Osteoblast (primary cell): ENCODE measurements at places on chromosomes 1 and 21.

GRCh38 chr1:60657926-60658325 lies 424.4 kb upstream of the NFIA start:
- H3K27ac ChIP-seq: no peak overlapping the region
- DNase-seq: no peak
- H3K36me3 ChIP-seq: no peaks in the 10 kb centered on the region

DNA sequence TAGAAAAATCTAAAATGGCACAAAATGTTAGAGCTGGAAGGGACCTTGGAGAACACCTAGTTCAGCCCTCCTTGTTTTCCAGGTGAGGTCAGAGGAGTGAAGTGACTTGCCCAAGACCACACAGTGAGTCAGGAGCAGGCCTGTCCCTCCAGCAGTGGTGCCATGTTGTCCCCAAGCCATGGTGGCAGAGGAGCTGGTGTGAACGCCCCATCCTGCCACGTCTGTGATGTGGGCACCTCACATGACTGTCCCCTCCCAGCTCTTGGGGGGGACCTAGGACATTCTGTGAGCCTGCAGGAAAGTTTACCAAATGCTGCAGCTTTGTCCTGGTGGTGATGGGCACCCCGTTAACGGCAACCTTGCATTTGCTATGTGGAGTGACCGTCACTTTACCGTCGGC lies 66.2 kb downstream of the SCCPDH start:
- no peak overlapping the region for H3K27ac ChIP-seq
- no peaks in the 10 kb centered on the region for H3K36me3 ChIP-seq
- H3K27me3 ChIP-seq: no peaks in the 10 kb centered on the region
- H3K4me1 ChIP-seq: peaks cover 1% of the 10 kb centered on the region

DNA sequence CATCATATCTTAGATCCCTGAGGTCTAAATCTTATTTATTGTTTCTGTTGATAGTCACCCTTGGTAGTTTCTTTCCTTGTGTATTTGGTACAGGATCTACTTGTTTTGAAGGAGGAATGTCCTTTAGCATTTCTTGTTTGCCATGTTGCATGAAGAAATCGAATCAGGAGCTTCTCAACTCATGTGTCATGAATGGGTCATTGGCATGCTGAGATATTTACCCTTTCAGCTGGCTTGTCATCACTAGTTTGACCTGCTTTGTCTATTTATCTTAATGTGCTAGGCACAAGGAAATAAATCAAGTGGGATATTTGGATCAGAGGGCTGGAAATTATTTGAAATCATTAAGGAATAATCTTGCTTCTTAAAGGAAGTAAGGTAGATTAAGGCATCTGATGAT lies 23.8 kb downstream of the THEM4 start:
- H3K27me3 ChIP-seq: no peaks in the 10 kb centered on the region
- peaks cover 12% of the 10 kb centered on the region for H3K36me3 ChIP-seq
- no peaks in the 10 kb centered on the region for H3K4me1 ChIP-seq
- H3K27ac ChIP-seq: no peak overlapping the region

GRCh38 chr1:226420897-226421296 lies 13.0 kb upstream of the PARP1 start:
- H3K36me3 ChIP-seq: no peaks in the 10 kb centered on the region
- H3K4me3 ChIP-seq: no peak overlapping the region
- peaks cover 12% of the 10 kb centered on the region for H3K27me3 ChIP-seq
- no peak for DNase-seq
- H3K27ac ChIP-seq: no peak overlapping the region
- H3K4me1 ChIP-seq: peaks cover 4% of the 10 kb centered on the region

GRCh38 chr1:12502336-12503109 lies 115.5 kb downstream of the DHRS3 start:
- peaks cover 14% of the 10 kb centered on the region for H3K4me1 ChIP-seq
- H3K36me3 ChIP-seq: peaks cover 16% of the 10 kb centered on the region
- no peaks in the 10 kb centered on the region for H3K27me3 ChIP-seq

- no peaks in the 10 kb centered on the region for H3K36me3 ChIP-seq
- peak overlapping the region; percentile 81 for H3K4me3 ChIP-seq
- H3K27ac ChIP-seq: peak overlapping the region; percentile 37
- H3K4me1 ChIP-seq: peaks cover 24% of the 10 kb centered on the region
These were observed 6.7 kb upstream of the FAM167B start for GRCh38 chr1:32240140-32240951.

- H3K27me3 ChIP-seq: no peaks in the 10 kb centered on the region
- no peak overlapping the region for H3K27ac ChIP-seq
- no peaks in the 10 kb centered on the region for H3K4me1 ChIP-seq
- H3K4me3 ChIP-seq: no peak overlapping the region
- no peak for DNase-seq
- no peaks in the 10 kb centered on the region for H3K36me3 ChIP-seq
These were observed 68.4 kb upstream of the CHRM3 start for GRCh38 chr1:239317948-239318347.

- no peak overlapping the region for H3K27ac ChIP-seq
- peak; percentile 62 for DNase-seq
- H3K27me3 ChIP-seq: no peaks in the 10 kb centered on the region
- H3K4me3 ChIP-seq: no peak overlapping the region
These were observed 23.5 kb downstream of the GLIS1 start for GRCh38 chr1:53715478-53715877.

GRCh38 chr21:43953021-43953420 lies 59.1 kb upstream of the TRAPPC10 start:
- H3K27ac ChIP-seq: no peak overlapping the region
- H3K36me3 ChIP-seq: peaks cover under 1% of the 10 kb centered on the region

DNA sequence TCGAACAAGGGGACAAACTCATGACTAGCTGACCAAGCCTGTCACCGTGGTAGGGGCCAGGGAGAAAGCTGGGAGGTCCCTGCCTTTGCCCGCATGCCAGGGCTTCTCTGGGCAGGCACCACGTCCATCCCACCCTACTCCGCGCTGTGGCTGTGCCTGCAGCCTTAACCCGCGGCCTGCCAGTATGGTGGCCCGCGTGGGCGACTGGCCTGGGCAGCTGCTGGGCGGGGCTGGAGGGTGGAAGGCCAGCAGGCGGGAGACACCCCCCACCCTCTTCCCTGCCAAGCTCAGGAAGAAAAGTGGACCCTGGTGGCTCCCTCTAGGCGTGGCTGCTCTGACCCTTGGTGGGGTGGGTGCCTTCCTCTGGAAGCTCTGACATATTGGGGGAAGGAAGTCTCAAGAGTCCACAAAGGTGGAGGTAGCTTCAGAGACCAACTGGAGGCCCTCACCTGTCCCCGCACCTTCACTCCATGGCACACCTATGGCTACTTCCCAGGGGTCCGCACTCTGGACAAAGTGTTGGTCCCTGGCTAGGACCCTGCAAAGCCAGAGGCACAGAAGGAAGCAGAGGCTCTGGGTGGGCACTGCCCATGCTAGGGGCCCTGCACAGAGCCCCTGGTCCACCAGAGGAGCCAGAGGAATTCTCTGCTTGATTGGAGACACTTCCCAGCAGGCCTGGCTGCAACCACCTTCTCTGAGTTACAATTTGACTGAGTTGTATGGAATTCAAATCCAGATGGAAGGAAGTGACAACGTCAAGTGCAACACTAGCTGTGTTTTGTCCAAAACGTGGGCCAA lies 3.3 kb upstream of the SKI start:
- H3K4me3 ChIP-seq: no peak overlapping the region
- no peak overlapping the region for H3K27ac ChIP-seq
- H3K27me3 ChIP-seq: no peaks in the 10 kb centered on the region

DNA sequence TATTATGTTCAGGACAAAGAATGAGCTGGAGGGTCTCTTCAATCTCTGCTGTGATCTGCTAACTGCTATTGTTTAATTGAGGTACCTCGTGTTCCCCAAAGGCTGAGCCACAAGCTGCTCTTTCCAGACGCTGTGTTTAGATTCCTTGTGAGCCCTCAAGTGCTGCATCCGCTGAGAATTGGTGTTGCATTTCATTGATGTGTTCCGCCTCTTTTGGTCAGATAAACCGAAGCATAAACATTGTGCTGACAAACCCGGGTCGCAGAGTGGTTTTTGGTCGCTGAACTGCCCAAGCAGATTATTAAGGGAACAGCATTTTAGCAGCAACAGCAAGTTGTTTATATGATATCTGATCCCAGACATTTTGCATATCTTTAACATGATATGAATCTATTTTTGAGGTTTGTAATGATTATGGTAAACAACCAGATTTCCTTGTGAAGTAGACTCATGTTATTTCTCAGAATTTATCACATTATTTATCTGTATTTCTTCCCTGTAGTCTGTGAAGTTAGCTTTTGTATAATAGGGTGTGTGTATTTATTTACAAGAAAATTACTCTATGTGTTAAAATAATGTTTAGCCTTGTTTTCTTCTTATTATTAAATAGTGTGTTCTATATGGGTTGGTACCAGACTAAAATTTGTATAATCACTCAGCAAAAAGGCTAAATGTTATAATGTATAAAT lies 217.2 kb upstream of the C1orf105 start:
- H3K4me3 ChIP-seq: peak overlapping the region; percentile 37
- H3K4me1 ChIP-seq: peaks cover 5% of the 10 kb centered on the region
- no peaks in the 10 kb centered on the region for H3K27me3 ChIP-seq
